Activated naive CD4-positive, alpha-beta T cell treated with anti-CD3 and anti-CD28 coated beads, Interleukin-2, amount 10 ng/mL, durations not matched to agents 7 days and 5 days (primary cell): ENCODE measurements at places on chromosomes 16 and 17.

GRCh38 chr17:42579794-42580551 lies 2.4 kb upstream of the PSMC3IP start:
- DNase-seq, result no peak

- DNase-seq, result no peak
Measured at GRCh38 chr17:31926100-31926729, 10.6 kb upstream of the SUZ12 start.

GRCh38 chr16:78894886-78895285 lies 705.7 kb downstream of the MAF start:
- no peak for DNase-seq

- no peak for DNase-seq
Measured at GRCh38 chr17:40038882-40039513, 15.2 kb downstream of the MED24 start.

- no peak for DNase-seq
Measured at GRCh38 chr17:744937-745336, 7.1 kb downstream of the GEMIN4 start.

GRCh38 chr17:77372444-77373298 lies 231.9 kb downstream of the SEC14L1 start:
- DNase-seq, result peak; percentile 84

DNA sequence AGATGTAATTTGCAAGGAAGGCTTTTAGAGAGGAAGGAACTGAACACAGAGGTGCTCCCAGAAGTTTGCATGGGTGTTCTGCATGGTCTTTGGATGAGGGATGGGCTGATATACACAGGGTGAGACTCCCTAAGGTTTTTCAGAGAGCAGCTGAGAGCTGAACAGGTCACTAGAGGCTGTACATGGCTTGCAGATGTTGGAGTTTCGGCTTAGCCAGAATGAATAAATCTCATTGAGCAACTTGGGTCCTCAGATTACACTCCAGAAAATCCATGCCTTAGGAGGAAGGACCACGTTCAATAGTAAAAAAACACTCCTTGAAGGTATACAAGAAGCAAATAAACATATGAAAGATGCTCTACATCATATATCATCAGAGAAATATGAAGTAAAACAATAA lies 7.5 kb upstream of the ITGB3 start:
- no peak for DNase-seq

DNA sequence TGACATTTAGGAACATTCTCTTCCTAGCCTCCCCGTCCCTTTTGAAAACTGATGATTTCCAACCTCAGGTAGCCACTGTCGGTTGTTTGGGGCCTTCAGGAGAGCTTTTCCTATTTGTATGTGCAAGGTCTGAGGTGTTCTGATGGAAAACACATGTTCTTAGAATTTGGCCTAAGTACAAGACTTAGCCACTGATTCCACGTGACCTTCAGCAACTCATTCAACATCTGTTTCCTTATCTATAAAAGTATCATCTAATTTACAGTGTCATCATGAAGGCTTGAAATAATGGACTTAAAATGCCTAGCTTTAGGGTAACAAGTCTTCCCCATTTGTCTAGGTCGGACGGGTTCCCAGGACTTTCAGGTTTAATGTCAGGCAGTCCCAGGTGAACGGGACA lies 259.3 kb downstream of the SOX9 start:
- no peak for DNase-seq

DNA sequence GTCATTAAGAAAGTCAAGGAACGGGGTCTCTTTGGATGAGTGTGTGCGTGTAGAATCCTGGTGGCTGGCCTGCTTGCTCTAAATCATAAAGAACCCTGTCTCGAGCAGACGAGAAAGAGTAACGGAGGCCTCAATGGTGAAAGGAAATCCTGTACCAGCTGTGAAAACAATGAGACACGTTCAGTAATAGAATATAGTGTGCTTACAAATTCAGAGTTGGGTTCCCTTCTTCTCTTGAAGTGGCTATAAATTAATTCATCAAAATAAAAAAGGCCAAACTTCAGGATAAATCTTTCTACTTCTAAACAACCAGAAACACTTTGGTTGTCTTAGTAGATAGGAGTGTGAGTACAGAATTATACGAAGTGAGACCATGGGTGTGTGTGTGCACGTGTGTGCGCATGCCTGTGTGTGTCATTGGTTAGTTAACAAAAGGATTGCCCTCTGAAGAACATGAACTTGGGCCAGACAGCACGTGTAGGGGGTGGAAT lies 48.5 kb downstream of the WWOX start:
- DNase-seq, result no peak

DNA sequence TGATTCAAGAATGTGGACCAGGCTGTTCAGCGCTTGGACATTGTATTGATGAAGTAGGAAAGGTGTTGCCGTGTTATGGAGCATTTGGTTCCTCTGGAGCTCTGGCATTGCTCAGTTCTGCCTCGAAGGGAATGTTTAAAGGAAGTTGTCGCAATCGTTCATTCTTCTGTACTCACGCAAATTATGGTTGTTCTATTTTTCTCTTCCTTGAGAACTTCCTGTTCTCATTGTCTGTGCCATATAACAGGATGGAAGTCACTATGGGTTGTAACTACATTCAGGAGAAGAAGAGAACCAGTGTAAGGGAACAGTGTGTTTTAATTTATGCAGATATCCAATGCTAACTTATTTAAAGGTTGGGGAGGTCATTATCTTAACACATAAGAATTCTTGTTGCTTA lies 13.0 kb downstream of the PCTP start:
- DNase-seq, result no peak

DNA sequence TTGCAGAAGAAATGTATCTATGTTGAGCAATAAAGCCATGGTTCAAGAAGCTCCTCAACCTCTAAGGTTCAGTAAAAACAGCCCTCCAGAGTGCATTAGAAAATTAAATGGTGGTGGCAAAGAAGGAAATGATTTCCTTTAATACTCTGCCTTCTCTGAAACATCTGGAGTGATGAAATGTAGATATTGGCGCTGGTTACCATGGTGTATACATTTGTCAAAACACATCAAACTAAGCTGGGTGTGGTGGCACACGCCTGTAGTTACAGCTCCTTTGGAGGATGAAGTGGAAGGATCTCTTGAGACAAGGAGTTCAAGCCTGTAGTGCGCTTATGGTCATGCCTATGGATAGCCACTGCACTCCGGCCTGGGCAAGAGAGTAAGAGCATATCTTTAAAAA lies 6.0 kb downstream of the CAPNS2 start:
- DNase-seq, result no peak

DNA sequence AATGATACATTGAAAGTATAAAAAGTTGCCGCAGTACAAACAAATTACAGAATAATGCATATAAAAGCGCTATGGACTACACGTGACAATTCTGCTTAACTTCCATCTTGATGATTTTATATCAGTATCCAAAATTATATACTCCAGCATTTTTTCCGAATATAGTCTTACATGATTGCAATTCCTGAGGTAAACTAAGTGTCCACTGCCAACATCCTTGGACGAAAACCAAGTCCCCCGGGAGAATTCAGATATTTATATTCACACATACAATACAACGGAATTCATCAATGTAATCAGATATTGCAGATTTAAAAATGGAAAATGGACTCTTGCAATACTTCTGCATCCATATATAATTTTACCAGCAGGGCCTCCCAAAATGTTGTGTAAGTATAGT lies 8.9 kb upstream of the MYH11 start:
- no peak for DNase-seq

DNA sequence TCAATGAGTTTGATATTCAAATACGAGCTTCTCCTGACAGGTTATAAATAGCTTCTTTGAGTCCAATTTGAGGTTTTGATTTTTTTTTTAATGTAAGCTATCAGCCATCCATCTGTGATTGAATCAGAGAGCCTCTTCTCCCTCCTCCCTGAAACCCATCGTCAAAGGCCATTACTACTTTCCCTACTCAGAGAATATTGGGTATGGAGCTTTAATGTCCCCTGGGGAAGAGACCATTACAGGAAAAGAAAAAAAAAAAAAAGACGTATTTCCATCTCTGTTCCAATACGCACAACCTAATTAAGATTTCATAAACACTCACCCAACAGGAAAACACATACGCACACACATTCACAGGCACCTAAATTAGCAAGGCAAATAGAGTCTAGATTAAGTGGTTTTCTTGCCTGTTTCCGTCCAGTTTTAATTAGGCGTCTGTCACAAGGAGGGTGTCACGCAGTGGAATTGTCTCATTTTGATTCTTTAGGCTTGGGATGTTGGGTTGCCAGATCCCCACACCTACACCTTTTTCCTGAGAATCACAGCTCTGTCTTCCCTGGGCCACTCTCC lies 194.3 kb upstream of the RPL38 start:
- no peak for DNase-seq
